CD8-positive, alpha-beta memory T cell (primary cell): ENCODE measurements at places on chromosomes 16 and 17. TPM values are rescaled to one million over a fixed set of nuclear protein-coding genes. Genes with fewer than 3 reads are reported as not detected.

DNA sequence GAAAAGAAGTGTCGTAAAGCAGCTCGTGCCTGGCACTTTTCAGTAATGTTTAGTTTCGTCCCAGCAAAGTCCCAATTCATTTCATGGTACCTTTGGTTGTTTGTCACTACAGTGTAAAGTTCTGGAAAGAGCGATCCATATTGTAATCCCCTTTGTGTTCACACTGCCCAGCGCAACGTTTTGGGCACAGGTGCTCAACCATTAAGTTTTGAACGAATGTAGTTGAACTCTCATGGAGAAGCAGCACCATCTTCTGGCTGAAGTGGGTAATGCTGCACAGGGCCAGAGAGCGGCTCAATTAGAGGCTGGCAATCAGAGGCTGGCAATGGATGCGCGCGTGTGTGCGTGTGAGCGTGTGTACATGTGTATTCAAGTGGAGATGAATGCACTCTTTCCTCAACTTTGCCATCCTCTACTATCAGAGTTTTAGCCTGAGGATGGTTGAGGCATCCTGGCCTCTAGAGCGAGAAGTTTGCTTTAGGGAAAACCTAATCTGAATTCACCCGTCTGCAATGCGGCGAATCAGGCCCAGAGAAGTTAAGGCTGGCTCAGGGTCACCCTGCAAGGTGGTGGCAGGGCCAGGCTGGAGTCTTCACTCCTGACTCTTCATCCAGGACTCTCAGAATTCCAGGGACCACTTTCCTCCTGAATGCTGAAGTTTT is 29.9 kb downstream of the DYNLL2 start:
- H3K27ac ChIP-seq: no peak overlapping the region
- H3K36me3 ChIP-seq: no peaks in the 10 kb centered on the region
- peak; percentile 73 for DNase-seq
- no peaks in the 10 kb centered on the region for H3K27me3 ChIP-seq
- no peak overlapping the region for H3K4me3 ChIP-seq

GRCh38 chr17:59804901-59805465 is 87.8 kb downstream of the TUBD1 start:
- no peaks in the 10 kb centered on the region for H3K27me3 ChIP-seq
- peak overlapping the region; percentile 58 for H3K27ac ChIP-seq
- H3K4me3 ChIP-seq: no peak overlapping the region
- no peaks in the 10 kb centered on the region for H3K36me3 ChIP-seq

- H3K4me3 ChIP-seq: no peak overlapping the region
- DNase-seq: no peak
- no peaks in the 10 kb centered on the region for H3K4me1 ChIP-seq
- peaks cover 28% of the 10 kb centered on the region for H3K27me3 ChIP-seq
These were observed 3.0 kb upstream of the BCAR1 start for GRCh38 chr16:75254359-75254837.

GRCh38 chr17:45861165-45861564 is 16.5 kb downstream of the SPPL2C start:
- DNase-seq: no peak
- H3K4me3 ChIP-seq: no peak overlapping the region
- no peak overlapping the region for H3K27ac ChIP-seq
- H3K36me3 ChIP-seq: no peaks in the 10 kb centered on the region
- no peaks in the 10 kb centered on the region for H3K4me1 ChIP-seq

Gene GNGT2
- total RNA-seq: 26.5 TPM
